ENCODE measurements at places on chromosomes 4 and X. TPM values are rescaled to one million over a fixed set of nuclear protein-coding genes. Genes with fewer than 3 reads are reported as not detected.

Gene COL25A1
- total RNA-seq: 16.9 TPM

Gene KDM6A
- total RNA-seq: 47.0 TPM

Gene PFKFB1
- 0.31 TPM for total RNA-seq

Gene PCSK1N
- total RNA-seq: 63.5 TPM

Gene RBM46
- total RNA-seq: not detected

Gene RPL10
- 2,083 TPM for total RNA-seq

Gene IL15
- total RNA-seq: 0.94 TPM

Gene FOXR2
- not detected for total RNA-seq

Gene SOD3
- total RNA-seq: not detected

Gene AWAT2
- total RNA-seq: not detected

Gene PLAC8
- not detected for total RNA-seq

Gene TRAM1L1
- 21.6 TPM for total RNA-seq

Gene CSAG1
- not detected for total RNA-seq

Gene XAGE1A
- not detected for total RNA-seq

Gene FAM47E
- total RNA-seq: 6.6 TPM

Gene ERCC6L
- total RNA-seq: 0.94 TPM

Gene RHOH
- total RNA-seq: not detected

Gene PRRG3
- total RNA-seq: 15.0 TPM

Gene GAGE2A
- total RNA-seq: not detected

Gene PF4V1
- total RNA-seq: not detected

Gene BMP3
- total RNA-seq: 7.2 TPM
